ENCODE measurements at places on chromosomes 4 and X.

DNA sequence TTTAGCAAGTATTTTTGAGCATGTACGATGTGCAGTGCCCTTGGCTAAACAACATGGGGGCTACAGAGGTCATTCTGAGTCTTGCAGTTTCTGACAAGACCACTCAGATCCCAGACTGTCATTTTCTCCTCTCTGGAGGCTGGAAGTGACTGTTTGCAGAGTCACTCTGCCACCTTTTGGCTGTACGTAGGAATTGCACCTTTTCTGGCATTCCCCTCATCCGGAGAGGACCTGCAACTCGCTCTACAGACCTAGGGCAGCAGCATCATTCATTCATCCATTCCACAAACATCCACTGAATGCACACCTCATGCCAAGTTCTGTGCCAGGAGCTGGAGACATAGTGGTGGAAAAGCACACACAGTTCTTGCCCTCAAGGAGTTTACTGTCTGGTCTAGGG lies 160.4 kb upstream of the GPR101 start:
- no peak for DNase-seq

DNA sequence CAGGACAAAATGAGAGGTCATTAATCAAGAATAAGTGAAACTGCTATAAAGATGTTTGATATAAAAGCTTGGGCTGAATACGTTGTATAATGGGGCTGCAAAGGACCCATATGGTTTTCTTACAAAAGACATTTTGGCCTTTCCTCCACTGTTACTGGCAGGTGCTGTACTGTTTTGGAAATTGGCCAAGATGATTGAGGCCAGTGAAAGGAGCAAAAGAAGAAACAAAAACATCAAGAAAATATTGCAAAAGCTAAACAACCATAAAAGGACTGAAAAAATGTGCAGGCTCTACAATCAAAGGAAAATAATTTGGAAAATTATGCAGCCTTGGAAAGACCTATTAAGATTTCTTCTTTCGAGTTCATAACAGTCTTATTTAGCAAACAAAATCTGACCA lies 222.2 kb upstream of the PPP1R2C start:
- DNase-seq = no peak

- DNase-seq = no peak
Observed at GRCh38 chrX:96407501-96407900, 277.1 kb upstream of the DIAPH2 start.

- DNase-seq = no peak
Observed at GRCh38 chr4:112156112-112156511, 10.9 kb downstream of the FAM241A start.

GRCh38 chr4:110135523-110135922 lies 62.9 kb downstream of the ELOVL6 start:
- no peak for DNase-seq

GRCh38 chr4:52266537-52267137 lies 215.5 kb downstream of the SPATA18 start:
- DNase-seq = no peak

DNA sequence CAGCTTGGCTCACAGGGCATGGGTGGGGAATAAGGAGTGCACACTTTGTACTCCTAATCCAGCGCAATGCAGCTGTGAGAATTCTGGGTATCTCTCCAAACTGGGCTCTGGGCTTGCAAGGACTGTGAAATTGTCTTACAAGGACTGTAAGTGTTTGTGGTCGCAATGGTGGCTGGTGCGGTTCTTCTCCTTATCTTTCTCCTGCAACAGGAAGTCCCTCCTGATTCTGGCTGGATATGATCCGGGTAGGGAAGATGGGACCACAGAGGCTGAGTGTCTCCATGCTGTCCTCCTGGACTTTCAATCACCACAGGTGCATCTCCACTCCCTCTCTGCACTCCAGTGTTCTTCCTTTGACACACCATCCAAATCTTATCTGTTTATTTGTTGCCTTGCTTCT lies 55.7 kb upstream of the GYPE start:
- DNase-seq = no peak

- no peak for DNase-seq
Observed at GRCh38 chr4:169715826-169716225, 41.9 kb downstream of the HPF1 start.

DNA sequence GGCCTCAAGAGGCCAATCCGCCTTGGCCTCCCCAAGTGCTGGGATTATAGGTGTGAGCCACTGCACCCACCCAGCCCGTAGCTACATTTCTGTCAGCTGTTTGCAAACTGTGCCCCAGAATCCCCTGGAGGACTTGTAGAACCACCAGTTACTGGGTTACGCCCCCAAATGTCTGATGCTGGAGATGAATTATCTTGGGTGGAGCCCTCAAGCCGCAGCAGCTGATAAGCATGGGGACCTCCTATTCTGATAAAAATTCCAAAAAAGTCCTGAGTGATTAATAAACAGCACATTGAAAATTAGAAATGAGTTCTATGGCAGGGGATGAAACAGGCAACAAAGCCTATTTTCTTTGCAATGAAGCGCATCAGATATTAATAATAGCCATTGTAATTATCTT lies 105.0 kb downstream of the PTTG2 start:
- no peak for DNase-seq

DNA sequence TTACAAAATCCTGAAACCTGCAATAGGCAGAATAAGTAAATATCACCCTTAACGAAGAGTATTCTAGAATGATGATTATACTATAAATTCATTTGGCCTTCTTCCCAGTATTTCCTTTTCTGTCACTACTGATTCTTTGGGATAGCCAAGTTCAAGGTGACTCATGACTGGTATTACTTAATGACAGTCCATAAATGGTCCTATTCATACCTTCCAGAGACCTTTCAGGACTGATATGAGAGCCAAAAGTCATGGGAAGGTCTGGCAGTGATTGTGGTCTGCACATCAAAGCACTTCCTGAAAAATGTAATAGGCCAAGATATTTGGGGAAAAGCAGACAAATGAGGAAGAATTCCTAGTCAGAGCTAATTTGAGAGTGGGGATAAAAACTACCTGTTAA lies 239.6 kb upstream of the FAM47A start:
- DNase-seq = no peak

GRCh38 chrX:119759248-119759766 lies 919 bp downstream of the SOWAHD start:
- DNase-seq = no peak

- DNase-seq = no peak
Observed at GRCh38 chr4:143133977-143134376, 50.7 kb upstream of the USP38 start.

GRCh38 chrX:141220342-141221008 lies 21.8 kb downstream of the SPANXC start:
- no peak for DNase-seq

- DNase-seq = no peak
Observed at GRCh38 chr4:184940500-184940899, 77.8 kb upstream of the HELT start.

GRCh38 chr4:102553982-102554381 lies 52.8 kb downstream of the NFKB1 start:
- no peak for DNase-seq

GRCh38 chrX:119015407-119016237 lies 41.2 kb downstream of the LONRF3 start:
- DNase-seq = no peak

DNA sequence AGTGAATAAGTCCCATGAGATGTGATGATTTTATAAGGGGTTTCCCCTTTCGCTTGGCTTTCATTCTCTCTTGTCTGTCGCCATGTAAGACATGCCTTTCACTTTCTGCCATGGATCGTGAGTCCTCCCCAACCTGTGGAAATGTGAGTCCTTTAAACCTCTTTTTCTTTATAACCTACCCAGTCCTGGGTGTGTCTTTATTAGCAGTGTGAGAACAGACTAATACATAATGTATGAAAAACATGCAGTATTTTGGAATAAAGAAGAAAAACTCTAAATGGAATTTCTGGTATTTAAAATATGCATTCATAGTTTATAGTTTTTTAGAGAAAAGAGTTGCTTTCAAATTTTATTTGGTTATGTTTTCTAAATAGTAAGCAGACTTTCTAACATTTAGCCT lies 360.7 kb downstream of the PCDH7 start:
- DNase-seq = no peak

DNA sequence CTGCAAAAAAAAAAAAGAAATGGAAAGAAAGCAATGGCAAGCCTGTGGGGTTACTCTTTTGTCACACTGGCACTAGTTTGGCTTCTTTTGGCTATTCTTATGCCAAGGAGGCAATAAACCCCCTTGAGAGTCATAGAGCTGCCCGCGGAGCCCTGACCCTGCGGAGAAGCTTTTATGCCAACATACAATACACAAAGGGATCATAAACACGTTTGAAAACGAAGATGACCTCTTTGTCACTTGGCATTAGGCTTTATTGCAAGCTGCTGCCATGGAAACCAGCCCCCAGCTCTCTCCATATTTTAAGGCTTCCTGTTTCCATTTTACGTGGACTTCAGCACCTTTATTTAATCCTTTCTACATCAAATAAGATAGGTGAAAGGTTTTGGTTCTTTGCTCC lies 7.6 kb downstream of the NEUROG2 start:
- DNase-seq = no peak

- no peak for DNase-seq
Observed at GRCh38 chrX:101136235-101136634, 38.2 kb downstream of the CENPI start.

DNA sequence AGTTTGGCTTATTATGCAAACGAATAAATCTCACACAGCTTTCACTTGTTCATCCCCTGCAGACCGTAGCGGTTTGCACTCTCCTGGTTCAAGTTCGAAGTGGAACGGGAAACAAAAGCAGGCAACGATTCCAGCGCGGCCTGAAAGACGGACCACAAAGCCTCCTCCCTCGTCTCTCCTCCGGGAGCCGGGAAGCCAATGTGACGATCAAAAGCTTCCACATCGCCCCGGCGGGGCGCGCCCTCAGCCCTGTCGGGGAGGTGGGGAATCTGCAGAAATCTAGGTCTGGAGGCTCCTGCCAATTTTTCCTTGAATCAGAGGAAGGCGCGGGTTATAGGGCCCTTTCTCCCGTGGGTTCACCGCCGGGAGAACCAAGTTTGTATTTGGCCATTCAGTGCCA lies 16.9 kb upstream of the ZIC3 start:
- DNase-seq = no peak

DNA sequence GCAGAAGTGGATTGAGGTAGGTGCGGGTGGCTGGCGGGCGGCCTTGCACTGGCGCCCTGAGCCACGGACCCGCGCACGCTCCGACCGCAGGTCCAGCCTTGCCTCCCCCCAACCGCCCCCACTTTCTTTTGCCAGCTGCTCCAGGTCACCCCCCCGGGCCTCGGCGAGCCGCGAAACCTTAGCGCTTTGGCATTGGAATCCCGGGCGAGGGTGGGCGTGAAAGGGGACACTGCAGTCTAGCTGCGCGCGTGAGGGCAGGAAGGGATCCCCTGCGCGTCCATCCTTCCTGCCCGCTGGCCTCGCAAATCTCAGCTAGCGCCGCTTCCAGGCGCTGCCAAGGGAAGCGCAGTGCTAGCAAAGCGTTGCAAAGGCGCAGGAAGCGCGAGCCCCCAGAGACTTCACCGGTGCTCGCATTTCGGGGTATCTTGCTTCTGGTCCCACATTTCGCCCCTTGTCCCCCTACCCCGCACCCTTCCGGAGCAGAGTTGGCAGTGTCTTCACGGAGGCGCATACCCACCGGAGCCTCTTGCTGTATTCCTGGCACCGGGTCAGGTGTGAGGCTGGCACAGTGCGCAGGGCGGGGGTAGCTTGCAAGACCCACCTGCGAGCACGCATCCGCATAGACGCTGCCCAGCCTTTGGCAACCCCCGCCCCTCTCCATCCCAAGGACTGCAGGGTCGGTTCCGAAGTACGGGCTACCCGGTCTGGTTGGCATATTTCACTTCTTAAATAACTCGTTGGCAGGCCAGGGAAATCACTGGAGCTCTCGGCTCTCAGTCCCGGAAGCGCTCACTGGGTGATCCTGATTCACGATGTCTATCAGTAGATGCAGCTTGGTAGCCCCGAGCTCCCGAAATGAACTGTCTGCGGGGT lies 104.4 kb downstream of the UCHL1 start:
- DNase-seq = no peak

- no peak for DNase-seq
Observed at GRCh38 chrX:97629597-97629985, 745.9 kb downstream of the RPA4 start.

DNA sequence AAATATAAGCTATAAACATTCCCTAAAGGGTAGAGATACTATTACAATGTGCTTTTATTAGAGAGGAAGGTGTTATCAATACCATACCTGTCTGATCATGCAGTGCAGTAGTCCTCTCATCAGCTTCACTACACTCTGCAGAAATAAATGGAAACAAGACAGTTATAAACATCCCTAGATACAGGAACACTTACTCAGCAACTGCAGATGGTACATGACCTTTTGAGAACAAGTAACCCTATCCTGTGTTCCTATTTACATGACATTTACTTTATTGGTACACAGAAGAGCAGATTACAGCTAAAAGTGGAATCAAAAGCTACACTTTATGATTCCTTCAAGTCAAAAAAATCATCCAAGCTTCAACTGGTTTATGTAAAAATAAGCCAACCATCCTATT lies 9.0 kb downstream of the PHKA1 start:
- no peak for DNase-seq

DNA sequence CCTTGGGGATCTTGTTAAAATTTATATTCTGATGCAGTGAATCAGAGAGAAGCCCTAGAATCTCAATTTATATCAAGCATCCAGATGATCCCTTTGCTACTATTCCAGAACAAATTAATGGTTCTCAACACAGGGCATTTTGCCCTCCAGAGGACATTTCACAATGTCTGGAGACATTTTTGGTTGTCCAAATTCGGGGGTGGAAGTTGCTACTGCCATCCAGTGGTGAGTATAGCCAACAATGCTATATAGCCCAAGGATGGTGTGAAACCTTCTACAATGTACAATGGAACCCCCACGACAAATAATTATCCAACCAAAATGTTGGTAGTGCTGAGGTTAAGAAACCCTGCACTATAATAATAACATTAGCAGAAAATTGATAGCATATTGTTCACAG lies 2440.0 kb downstream of the PCDH7 start:
- DNase-seq = no peak

- no peak for DNase-seq
Observed at GRCh38 chrX:34426334-34426733, 230.8 kb downstream of the TMEM47 start.

DNA sequence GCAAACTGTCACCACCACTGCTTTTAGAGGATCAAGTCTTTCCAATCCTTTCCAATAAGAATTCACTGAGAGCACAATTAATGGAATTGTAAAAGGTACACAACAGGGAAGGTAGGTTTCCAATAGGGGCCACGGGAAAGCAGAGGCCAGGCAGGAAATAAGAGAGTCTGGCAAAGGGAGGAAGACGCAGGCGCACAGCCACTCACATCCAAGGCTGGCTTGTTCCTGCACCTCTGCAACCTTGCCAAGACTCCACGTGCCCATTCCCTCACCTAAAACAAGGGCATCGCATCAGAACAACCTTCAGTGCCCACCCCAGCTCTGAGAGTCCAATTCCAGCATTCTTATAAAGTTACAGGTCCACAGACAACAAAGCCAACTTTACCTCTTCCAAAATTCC lies 81.2 kb downstream of the AFAP1 start:
- no peak for DNase-seq

GRCh38 chr4:79308137-79308536 lies 17.7 kb downstream of the NAA11 start:
- no peak for DNase-seq

DNA sequence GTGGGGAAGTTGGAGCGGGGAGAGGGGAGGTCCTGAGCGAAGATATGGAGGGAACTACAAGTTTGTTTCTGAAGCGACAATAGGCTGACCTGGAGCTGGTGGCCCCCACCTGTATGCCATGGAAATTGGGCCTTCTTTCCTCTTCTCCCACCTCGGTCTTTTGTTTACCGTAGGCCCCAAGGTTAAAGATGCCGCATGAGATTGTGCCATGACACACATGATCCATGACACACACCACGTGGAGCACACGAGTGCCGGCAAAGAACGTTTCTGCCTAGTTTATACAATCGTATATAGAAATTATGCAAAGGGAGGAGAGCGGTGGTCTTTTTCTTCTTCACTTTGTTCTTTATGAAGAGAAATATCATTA lies 408 bp downstream of the TMEM33 start:
- no peak for DNase-seq

All from stimulated activated CD8-positive, alpha-beta memory T cell treated with anti-CD3 and anti-CD28 coated beads, Interleukin-7, amount 100 ng/mL, for 4 hours (primary cell).